Stimulated activated CD4-positive, alpha-beta T cell treated with anti-CD3 and anti-CD28 coated beads, Interleukin-1b, Interleukin-23, amount 100 ng/mL, for 1 hour (primary cell): ENCODE measurements at places on chromosomes 3 and 15.

DNA sequence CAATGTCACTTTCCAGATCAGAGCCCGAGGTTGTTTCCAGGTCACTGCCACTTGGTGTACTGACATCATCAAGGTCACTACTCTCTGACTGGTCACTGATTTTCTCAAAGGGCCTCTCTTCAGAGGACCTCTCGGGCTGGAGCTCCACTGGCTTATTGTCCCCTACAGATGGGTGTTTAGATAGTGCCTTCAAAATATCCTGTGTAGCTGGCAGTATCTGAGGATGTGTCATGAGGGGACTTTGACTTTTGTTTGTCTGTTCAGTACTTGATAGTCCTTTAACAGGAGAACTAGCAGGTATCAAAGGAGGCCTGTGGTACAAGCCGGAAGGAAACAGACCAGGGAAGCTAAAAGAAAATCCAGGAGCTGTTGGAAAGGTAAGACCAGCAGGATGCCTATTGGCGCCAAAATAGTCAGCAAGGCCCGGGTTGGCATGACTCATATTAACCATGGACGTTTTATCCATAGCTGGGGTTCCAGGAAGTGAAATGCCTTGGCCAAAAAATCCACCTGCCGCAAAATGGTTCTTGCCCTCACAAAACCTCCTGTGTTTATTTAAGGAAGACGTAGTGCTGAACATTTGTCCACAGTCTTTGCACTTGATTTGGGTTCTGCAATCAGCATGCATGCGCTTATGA, 547.3 kb downstream of the MECOM start:
- DNase-seq = no peak

- DNase-seq = no peak
These were observed 375.1 kb upstream of the THBS1 start for GRCh38 chr15:39205506-39206371.

DNA sequence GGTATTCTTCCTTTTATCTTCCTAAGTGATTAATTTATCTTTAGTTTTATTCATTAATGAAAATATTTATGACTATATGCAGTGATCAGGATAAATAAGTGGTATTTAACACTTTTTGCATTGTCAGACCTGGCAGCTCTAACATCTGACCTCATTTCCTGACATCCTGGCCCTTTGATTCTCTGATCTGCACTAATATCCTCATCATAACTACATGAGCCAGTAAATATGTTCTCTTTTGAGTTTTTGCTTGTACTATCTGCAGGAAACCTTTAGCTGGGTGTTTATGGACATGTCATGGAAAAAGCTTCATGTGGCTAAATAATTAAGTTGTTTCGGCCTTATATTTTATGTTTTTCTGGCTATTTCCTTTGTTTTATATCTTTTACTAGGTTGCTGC, 10.5 kb downstream of the NKTR start:
- DNase-seq = no peak

DNA sequence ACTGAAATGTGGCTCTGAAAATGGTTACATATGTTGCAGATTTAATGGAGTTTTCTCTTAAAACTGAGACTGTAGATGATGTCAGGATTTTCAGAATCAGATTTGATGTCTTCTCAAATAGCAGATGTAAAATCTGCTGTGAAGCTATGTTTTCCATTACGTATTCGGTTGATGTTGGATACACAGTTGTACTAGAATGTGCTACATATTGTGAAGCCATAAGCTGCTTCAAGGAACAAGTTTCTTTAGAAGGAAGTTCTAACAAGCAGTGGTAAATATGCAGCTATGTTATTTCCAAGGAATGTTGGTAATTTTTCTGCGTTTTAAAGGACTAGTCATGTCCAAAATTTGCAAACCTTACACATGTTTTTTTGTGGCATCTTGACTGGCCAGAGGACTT, 197.7 kb downstream of the RBMS3 start:
- DNase-seq = no peak

DNA sequence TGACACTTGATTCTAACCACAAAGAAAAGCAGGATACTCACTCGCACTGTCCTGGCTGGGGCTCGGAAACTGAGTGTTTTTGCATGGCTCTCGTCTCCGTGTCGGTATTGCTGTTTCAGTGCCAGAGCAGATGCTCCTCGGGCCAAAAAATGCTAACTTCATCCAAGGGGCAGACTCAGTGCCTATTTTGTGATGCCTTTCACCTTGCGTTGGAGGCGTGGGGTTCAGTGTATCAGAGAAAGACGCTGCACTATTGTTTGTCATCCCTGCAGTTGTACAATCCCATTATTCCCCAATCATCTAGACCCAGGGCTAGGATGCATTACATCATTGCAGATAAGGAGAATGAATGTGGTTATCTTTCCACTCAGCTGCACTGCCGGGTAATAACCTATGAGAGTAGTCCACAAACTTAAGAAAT, 1.4 kb downstream of the CACNA2D3 start:
- DNase-seq = no peak

- no peak for DNase-seq
These were observed 400.8 kb upstream of the PROK2 start for GRCh38 chr3:72185549-72186399.

- no peak for DNase-seq
These were observed 8.8 kb upstream of the OCA2 start for GRCh38 chr15:28107904-28108275.

DNA sequence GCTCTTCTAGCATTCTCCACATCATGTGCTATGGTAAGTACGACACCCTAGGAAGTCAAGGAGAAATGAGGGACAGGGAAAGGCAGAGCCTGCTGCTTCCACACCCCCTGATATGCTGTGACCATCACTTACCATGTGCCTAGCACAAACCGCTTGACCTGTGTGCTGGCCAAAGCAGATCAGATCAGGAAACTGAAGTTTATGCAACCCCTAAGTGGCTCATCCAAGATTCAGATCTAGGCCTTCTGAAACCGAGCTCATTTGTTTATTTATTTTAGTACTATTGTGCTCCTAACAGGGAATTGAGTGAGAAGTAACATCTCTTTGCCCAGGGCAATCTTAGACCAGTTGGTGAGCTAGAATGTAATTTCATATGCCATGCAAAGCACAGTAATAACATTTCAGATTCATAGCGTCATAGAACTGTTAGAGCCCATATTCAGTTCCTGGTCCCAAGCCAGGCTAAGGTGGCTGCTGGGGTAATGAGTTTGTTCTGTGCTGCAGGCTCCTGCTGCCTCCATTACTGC, at the start of gene RTP2:
TSS of gene RTP2 (minus strand) at position 51 of the 527 bp plus-strand sequence. CDS start 429 bp downstream, outside the sequence.
- no peak for DNase-seq

- DNase-seq = no peak
These were observed 58.1 kb downstream of the TM4SF4 start for GRCh38 chr3:149532489-149533180.

- DNase-seq = no peak
These were observed 100.3 kb downstream of the MECOM start for GRCh38 chr3:169562988-169563774.

DNA sequence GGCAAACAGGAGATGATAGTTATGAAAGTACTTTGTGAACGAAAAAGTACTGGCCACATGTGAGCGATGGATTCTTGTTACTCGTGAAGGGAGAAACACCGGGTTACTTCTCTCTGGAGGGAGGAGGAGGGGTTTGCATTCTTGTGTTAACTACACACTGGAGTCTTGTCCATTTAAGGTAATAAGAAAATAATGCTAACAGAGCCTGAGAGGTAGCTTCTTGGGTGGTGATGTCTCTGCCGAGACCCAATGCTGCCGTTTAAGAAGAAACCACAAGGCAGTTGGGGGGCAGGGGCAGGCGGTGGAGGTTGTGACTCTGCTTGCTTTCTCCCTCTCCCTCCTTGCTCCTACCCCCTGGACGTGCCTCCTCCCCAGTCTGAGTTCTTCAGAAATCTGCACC, 100.9 kb upstream of the ROPN1 start:
- no peak for DNase-seq

DNA sequence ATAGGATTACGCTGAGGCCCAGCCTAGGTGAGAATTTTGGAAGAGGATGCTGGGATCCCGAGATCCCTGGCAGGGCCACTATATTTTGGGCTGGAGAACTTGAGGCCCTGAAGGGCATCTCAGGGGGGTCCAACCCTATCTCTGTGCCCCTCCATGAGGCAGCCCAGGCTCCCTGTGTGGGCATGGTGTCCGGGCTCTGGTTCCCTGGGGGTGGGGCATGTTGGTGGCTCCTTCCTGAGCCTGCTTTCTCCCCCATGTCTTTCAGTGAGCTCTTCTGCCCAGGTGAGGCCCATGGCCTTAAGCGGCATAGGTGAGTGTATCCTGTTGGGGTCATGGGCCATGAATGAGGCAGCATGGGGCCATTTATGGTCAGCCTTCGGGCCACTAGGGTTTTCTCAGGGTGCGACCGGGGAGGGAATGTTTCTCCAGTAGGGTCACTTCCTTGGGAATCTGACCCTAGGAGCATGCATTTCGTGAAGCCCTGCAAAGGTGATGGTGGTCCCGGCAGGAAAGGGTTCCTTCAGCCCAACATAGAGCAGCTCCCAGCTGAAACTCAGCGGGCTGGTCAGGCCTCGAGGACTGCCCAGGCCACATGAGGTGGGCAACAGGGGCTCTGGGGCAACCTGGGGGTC, 191.3 kb downstream of the UBE3A start:
- no peak for DNase-seq

DNA sequence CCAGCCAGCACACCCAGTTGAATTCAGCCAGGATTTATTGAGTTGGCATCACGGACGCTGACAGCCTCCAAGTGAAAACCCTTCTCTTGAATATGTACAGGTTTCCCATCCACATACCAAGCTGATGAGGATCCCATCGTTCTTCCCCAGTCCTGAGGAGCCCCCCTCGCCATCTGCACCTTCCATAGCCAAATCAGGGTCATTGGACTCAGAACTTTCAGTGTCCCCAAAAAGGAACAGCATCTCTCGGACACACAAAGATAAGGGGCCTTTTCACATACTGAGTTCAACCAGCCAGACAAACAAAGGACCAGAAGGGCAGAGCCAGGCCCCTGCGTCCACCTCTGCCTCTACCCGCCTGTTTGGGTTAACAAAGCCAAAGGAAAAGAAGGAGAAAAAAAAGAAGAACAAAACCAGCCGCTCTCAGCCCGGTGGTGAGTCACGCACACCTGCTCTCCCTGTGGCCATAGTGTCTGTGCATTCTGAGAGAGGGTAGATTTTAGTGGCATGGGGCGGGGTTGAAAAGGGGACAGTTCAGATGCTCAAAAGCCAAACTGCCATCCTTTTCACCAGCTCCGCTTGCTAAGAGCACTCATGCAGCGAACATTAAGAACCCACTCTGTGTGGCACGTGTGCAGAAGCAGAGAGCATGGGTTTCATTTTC, 51.2 kb downstream of the KLHL25 start:
- no peak for DNase-seq

- DNase-seq = no peak
These were observed 197.1 kb downstream of the UACA start for GRCh38 chr15:70566047-70566835.

DNA sequence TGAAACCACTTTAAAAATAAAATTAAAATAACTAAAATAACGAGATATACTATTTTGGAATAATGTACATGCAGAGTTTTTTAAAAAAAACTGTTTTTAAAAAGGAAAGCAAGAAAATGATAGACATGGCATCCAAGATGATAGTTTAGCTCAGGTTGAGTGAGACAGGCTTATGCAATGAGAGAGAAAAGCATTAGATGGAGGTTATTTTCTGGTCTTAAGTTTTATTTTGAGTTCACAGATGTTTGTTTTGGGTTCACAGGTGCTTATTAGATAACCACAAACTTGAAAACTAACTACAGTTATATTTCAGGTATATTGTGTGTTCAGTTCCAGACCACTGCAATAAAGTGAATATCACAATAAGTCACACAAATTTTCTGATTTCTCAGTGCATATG, 413.6 kb upstream of the TMCO5A start:
- DNase-seq = no peak

DNA sequence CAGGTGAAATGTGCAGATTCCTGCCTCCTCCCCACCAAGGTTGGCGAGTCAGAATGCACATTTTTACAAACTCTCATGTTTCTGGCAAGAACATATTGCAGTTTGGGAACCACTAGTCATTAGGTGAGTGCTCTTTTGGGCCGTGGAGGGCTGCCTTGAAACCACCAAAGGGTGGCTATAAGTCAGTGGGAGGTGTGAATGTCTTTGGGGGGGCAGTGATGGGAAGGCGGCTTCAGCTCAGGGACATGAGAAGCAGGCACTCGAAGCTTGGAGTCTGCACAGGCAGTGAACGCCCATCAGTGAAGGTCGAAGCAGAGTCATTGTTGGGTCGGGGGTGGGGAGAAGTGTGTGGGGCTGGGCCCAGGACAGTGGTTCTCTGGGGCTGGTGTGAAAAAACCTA, 1.1 kb downstream of the NOX5 start:
- DNase-seq = no peak

GRCh38 chr3:123278446-123278845, 76.7 kb downstream of the SEC22A start:
- DNase-seq = no peak

DNA sequence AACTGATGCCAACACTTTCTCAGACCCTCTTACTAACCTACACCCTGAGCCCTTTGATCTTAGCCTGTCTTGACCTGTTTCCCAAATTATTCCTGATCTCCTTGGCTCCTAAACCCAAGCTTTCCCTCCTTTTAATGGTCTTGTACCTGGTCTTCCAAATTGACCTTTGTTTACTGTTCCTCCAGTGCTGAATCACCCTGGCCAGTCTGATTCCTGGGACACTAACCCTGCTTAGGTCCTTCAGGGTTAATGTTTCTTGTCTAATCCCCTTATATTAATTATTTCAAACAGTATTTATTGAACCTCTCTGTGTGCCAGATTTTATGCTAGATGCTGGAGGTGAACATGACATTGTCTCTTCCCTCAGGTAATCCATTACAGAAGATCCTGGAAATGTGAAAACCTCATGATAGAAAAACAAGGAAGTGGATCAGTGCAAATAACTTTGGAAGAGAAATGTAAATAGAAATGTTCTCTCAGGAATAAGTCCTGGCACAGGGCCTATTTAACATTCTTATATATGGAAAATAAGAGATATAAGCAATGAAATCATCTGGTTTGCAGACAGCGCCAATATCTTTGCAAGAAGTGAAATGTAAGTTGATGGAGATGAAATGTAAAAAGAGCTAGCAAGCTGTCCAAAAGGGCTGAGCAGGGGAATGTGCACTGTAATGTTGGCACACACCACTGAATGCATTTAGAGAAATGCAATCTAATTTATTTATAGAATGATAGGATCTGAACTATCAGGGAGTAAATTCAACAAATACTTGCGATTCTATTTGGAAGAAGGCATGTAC, 20.7 kb downstream of the HGD start:
- no peak for DNase-seq

DNA sequence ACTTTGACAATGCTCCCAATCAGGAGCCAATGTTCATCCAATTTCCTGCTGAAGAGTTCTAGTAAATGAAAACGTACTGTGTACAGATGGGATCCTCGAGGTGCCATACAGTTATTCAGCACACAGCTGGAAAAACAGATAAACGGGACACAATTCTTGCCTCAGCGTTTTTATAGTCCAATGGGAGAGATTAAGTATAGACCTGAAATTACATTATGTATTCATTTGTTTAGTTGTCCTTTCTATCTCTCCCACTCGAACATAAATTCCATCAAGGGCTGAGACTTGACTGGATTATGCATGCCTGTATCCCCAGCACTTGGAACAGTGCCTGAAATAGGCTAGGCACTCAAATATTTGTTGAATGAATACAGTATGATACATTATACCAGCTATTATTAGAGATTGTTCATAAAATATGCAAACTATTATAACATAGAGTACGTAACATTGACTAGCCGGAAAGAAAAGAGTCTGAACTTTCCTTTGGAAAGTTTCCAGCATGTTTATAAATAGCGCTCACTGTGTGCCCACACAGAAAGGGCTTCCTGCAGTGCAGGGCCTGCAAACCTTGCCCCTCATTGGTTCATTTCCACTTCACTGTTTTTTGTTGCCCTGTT, 27.4 kb upstream of the SNTN start:
- no peak for DNase-seq

GRCh38 chr3:172868582-172869200, 118.2 kb downstream of the ECT2 start:
- DNase-seq = no peak
